ENCODE measurements at places on chromosomes 13 and 19.
A peak's percentile ranks its signal among the peaks of the same experiment; 100 is the strongest.

- no peak for DNase-seq
Measured at GRCh38 chr19:32266460-32266859, 79.0 kb upstream of the ZNF507 start.

DNA sequence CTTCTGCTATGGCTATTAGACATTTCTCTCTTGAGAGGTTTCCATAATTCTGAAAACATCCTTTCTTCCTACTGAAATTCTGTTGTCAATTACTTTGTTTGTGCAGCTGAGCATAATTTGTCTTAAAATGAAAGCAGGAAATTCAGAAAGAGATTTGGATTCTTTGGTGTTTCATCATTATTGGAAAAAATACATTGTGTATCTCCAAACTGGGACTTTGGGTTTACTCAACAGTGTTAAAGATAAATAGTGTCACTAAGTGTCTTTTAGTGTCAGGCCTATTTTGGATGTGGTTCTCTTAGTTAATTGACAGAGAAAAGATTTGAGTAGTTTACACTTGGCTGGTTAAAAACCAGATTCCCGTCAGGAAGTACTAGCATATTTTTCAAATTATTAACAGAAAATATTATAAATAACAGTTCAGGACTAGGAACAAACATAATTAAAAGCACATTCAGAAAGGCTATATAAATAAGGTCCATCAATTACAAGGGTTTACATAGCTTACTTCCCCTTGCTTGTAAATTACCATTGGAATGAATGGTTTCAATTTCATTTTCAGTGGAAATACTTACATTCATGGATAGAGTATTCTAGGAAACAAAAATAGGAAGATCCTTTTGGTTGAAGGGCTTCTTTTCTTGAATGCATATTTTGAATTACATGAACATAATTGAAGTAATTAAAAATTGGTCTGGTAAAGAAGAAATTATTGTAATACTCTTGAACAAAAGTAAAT lies 483.1 kb downstream of the GPC6 start:
- DNase-seq, result no peak

- DNase-seq, result no peak
Measured at GRCh38 chr13:82088781-82089180, 1747.9 kb upstream of the SPRY2 start.

DNA sequence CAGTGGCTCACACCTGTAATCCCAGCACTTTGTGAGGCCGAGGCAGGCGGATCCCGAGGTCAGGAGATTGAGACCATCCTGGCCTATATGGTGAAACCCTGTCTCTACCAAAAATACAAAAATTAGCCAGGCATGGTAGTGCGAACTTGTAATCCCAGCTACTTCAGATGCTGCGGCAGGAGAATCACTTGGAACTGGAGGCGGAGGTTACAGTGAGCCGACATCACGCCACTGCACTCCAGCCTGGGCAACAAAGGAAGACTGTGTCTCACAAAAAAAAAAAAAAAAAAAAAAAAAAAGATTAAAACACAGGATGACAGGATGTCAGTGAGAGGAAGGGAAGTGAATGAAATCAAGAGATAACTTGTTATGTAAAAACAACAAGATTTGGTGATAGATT lies 1158.5 kb downstream of the PCDH9 start:
- no peak for DNase-seq

- no peak for DNase-seq
Measured at GRCh38 chr13:46404733-46405100, 17.7 kb upstream of the RUBCNL start.

GRCh38 chr13:90974249-90974975 lies 373.1 kb upstream of the MIR17HG start:
- DNase-seq, result no peak

- DNase-seq, result no peak
Measured at GRCh38 chr19:7267792-7268704, 26.2 kb downstream of the INSR start.

GRCh38 chr13:108225440-108225839 lies 7.2 kb downstream of the ABHD13 start:
- no peak for DNase-seq

DNA sequence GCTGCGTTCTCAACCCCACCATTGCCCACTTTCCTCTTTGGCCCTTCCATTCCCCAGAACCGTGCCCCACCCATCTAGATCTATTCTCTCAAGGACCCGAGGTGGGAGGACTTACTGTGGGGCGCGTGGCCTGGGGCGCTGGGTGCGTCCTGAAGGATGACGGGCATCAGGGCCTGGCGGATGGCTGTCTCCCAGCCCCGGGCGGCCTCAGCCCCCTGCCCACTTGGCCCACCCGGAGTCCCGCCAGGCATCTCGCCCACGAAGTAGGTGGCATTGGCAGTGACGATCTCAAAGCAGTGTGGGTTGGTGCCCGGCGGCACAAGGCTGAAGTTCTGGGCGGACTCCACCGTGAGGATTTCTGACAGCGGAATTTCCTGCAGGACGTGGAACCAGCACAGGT lies 23.2 kb downstream of the PRKD2 start:
- DNase-seq, result no peak

DNA sequence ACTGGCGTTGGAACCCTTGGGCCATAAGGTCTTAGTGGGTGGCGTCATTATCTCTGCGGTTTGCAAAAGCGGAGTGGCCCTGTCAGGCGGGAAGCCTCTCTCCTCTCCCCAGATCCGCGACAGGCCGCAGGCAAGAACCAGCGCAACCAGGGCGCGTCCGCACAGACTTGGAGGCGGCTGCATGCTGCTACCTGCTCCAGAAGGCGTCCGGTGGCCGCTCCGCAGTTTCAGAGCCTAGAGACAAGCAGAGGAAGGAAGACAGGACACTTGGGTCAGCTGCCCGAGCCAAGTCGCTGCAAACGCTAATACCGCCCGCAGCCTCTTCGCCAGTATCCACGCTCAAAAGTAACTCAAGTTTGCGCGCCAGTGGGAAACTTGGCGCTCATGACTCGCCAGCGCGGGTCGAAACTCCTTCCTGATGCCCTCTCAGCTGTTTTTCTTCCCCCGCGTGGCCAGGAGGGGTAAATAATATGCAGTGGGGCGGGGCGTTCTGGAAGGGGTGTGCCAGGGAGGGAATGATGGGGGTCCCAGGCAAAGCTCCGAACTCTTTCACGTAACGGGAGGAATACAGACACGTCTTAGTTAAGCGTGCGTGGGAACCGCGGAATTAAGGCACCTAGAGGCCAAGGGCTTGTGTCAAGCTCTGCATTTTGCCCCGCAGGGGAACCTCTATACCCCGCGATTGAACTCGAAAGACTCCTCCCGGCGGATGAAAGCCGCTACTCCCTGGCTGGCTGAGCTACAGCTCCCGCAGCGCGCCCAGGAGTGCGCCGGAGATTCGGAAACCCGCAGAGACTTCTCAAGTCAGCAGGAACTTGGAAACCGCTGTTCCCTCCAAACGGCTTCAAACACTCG lies at the start of gene EDNRB:
Gene EDNRB, minus strand, starts transcription at position 441 of the 855 bp plus-strand sequence. Its CDS starts 258 bp downstream, at position 183.
- DNase-seq, result no peak

GRCh38 chr13:48356750-48357149 lies 53.2 kb downstream of the RB1 start:
- no peak for DNase-seq

DNA sequence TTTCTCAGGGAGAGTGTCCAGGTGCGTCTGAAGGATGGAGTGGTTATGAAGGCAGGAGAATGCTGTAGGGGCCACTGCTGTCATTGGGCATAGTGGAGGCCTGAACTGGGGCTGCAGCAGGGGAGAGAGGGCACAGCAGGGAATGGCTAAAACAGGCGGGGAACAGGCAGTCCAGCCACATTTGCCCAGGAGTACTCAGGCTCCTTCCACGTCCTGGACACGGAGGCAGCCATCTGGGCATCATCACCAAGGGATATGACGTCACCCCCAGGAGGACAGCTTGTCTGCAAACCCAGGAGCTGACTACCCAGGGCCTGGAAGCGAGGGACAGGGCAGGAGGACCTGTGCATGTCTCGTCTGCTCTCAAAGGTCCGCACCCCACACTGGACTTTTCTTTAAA lies 22.2 kb downstream of the VSTM2B start:
- DNase-seq, result no peak

DNA sequence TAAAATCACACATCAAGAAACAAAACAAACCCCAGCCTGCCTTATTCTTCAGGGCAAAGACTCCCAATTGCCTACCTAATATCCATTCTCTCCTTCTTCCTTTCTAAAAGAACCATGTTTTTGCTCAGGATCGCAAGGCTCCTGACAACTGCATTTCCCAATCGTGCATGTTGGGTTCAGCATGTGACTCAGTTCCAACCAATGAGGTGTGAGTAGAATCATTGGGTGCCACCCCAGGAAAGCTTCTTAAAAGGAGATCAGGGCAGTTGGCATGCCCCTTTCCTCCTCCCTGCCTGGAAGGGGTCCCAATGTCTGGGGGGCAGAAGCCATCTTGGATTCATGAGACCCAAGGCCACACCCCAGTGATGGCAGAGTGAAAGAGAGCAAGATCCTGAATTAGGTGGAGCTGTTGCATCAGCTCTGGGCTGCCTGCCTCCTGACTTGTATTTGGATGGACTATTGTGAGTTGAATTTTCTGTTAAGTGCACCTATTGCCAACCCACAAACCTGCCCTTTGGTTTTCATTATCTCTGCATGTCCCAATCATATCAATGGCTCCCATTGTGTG lies 26.0 kb upstream of the UBAC2 start:
- no peak for DNase-seq

GRCh38 chr19:54023191-54023590 lies 31.8 kb downstream of the CACNG6 start:
- DNase-seq, result no peak

DNA sequence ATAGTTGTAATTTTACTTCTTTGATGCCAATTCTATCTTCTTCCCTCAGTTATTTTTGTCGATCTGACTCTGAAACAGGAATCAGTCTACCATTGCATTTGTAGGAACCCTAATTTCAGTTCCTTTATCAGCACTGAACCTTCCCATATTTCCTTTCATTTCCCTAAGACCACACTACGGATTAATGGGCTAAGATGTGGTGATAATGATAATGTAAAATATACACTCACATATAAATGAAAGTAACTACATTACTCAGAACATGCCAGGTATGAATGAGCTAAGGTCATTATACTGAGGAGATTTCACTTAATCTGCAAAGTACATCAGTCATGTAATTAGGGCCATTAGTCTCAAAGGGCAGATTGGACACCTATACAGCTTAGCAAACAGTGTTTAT lies 60.2 kb upstream of the RFC3 start:
- no peak for DNase-seq

- no peak for DNase-seq
Measured at GRCh38 chr13:98385606-98386005, 191.3 kb downstream of the STK24 start.

- peak; percentile 58 for DNase-seq
Measured at GRCh38 chr13:99980201-99980823, 1.3 kb upstream of the ZIC2 start.

- DNase-seq, result peak; percentile 4
Measured at GRCh38 chr19:2982983-2983350, 5.6 kb downstream of the TLE6 start.

- DNase-seq, result no peak
Measured at GRCh38 chr13:51924756-51925544, 63.2 kb downstream of the CCDC70 start.

- no peak for DNase-seq
Measured at GRCh38 chr13:102692491-102692826, 2.4 kb downstream of the METTL21C start.

DNA sequence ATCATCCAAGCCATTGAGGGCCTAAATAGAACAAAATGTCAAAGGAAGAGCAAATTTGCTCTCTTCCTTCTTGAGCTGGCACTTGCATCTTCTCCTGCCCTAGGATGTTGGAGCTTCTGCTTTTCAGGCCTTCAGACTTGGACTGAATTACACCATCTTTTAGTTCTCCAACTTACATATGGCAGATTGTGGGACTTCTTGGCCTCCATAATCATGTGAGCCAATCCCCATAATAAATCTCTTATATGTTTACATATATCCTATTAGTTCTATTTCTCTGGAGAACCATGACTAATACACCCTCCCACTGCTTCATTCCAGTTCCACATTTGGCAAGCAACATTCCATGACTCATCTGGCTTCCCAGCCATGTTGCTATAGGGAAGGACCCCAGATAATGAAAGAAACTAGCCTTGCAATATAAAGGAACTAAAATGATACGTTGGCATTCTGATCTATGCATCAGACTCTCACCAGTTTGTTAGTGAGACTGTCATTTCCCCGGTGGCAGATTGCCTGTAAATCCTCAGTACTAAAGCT lies 11.0 kb upstream of the ACOD1 start:
- no peak for DNase-seq

GRCh38 chr13:45297456-45298205 lies 43.4 kb downstream of the TPT1 start:
- no peak for DNase-seq

DNA sequence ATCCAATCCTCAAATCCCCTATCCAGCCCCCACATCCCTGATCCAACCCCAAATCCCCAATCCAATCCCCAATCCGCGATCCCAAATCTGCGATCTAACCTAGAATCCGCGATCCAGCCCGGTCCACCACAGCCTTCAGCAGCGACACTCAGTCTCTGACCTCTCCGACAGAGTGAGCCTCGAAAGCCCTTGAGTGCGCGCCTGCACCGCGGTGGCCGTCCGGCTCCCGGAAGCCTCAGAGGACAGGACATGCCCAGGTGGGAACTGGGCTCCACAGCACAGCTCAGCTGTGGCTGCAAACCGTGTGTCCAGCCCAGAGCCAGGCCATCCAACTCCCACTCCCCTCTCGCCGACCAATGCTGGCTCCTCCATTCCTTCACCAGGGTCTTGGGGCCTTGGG lies 48.8 kb upstream of the C1QTNF9B start:
- no peak for DNase-seq

DNA sequence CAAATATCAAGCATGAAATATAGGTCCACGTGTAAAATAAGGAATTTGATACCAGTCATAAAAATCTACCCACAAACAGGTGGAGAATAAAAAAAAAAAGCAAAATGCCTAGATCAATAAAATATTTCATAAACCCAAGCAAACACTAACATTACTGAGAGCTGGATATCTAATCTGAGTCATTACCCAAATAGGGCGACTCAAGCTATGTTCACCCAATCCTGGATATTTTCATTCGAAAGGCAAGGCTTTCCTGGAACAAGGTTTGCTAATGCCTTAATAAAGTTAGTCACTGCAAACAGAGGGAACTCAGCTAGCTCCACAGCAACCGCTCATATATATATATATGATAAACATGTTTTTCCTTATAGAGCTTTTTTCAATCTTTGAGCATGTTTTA lies 33.5 kb upstream of the TM9SF2 start:
- no peak for DNase-seq

- no peak for DNase-seq
Measured at GRCh38 chr13:44104969-44105368, 225.3 kb downstream of the LACC1 start.

DNA sequence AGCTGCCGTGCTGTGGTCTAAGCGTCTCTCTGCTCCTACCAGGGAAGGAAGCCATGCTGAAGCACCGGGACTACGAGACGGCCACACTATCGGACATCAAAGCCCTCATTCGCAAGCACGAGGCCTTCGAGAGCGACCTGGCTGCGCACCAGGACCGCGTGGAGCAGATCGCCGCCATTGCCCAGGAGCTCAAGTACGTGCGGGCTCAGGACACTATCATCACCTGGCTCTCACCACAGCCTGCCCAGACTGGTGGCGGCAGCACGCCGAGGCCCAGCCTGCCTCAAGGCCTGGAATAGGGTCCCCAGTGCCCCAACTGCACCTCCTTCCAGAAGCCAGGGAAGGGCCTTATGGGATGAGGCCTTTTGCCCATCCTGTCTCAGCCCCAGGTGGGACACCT lies 22.8 kb downstream of the CAPN12 start:
- no peak for DNase-seq

- DNase-seq, result no peak
Measured at GRCh38 chr19:22608441-22608840, 25.7 kb upstream of the ZNF492 start.

- no peak for DNase-seq
Measured at GRCh38 chr19:14412324-14412995, 6.7 kb downstream of the DDX39A start.

- no peak for DNase-seq
Measured at GRCh38 chr19:10682397-10683063, 18.7 kb upstream of the QTRT1 start.

Data from NCI-H510A treated with DMSO at 0.1 percent for 48 hours (cell line).